ENCODE measurements at places on chromosomes 13 and 19.
A peak's percentile ranks its signal among the peaks of the same experiment; 100 is the strongest.

DNA sequence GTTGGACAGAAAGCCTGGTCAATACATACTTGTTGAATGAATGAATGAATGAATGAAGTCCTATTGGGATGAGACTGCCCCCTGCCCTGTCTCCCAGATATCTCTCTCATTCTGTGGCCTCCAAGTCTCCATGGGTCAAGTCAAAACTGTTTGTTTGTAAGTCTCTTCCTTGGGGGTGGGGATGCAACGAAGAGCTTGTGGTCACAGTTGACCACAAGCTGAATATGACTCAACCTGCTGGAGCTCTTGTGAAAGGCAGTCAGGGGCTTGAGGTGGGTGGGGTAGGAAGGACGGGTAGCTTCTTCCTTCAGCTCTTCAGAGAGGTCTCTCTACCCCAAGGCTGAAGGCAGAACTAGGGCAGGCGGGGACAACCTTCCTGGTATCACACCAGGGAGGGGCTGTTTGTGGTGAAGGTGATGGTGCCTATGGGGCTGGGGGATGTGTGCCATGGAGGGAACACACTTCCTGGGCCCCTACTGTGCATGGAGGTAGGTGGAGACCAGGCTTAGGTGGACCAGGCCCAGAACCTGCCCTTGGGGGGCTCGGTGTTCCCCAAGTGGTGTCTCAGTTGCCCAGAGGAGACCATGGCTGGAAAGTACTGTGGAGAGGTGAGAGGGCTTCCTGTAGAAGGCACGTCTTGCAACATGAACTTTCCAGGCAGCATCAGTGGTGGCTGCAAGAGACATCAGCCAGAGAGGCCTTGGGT is 8.0 kb downstream of the MYO1F start:
- DNase-seq = peak; percentile 77

GRCh38 chr19:45471931-45472562 is 4.3 kb downstream of the FOSB start:
- no peak for DNase-seq

- no peak for DNase-seq
These were observed 234.3 kb downstream of the LMO7 start for GRCh38 chr13:75870397-75870903.

GRCh38 chr13:42110410-42111155 is 62.1 kb downstream of the DGKH start:
- peak; percentile 66 for DNase-seq

DNA sequence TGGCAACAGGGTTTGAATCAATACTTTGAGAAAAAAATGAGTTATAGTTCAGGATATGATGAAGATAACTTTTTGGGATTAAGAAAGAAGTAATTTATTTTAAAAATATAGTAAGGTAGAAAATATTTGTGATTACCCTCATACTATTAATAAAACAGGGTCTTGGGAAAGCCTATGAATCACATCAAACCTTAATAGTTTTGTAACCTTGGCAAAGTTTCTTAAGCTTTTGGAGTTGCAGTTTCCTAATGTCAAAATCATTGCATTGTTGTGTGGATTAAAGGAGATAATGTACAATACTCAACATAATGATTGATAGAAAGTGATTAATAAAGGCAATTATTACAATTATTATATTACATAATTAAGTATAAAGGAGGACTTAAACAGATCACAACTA is 149.0 kb downstream of the LMO7 start:
- DNase-seq = no peak

DNA sequence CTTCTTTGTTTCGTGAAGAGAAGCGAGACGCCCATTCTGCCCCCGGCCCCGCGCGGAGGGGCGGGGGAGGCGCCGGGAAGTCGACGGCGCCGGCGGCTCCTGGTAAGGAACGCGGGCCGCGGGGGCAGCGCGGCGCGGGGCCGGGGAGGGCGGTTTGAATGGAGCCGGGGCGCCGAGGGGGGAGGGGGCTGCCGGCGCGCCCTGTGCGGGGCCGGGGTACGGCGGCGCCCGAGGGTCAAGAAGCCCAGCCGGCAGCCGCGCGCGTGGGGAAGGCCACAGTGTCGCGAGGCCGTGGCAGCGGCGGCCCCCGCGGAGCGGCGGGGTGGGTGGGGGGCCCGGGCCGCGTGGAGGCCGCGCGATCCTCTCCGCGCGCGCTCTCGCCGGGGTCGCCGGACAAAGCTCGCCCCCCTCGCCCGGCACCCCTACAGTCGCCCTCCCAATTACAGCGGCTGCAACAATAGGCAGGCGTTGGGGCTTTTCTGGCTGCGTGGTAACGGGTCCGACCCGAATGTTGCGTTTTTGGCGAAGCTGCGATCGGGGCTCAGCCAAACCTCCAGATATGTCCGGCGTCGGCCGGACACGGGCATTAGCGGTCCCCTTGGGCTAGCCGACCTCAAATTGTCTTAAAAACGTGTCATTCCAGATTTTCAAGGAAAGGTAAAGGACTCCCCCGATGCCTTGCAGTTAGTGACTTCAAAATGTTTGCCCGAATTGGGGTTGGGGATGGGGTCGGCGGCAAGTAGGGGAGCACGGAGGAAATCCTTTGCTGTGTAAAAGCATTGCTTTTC is 437 bp downstream of the SMARCA4 start:
- DNase-seq = no peak
